ENCODE measurements at places on chromosomes 11 and 22.

- no peak for DNase-seq
Measured at GRCh38 chr11:129795089-129795488, 20.6 kb upstream of the TMEM45B start.

DNA sequence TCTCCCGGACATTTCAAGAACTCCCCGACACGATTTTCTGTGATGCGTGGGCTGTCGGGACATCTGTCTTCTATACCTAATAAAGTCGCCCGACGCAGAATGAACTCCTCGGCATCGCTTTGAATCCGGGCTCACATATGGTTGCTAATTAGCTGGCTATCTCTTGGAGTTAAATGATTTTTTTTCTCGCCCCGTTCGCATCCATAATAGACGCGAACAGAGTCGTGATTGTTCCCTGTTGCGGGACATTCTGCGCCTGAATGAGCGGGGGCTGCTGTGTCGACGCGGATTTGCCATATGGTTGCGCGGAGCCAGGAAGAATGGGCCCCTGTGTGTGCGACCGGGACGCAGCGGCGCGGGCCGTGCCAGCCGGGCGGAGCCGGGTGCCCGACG, 16.4 kb downstream of the CDKN1C start:
- DNase-seq: no peak

- no peak for DNase-seq
Measured at GRCh38 chr22:50482107-50483074, 1.0 kb downstream of the ADM2 start.

GRCh38 chr11:82523141-82523540, 210.5 kb downstream of the FAM181B start:
- no peak for DNase-seq

DNA sequence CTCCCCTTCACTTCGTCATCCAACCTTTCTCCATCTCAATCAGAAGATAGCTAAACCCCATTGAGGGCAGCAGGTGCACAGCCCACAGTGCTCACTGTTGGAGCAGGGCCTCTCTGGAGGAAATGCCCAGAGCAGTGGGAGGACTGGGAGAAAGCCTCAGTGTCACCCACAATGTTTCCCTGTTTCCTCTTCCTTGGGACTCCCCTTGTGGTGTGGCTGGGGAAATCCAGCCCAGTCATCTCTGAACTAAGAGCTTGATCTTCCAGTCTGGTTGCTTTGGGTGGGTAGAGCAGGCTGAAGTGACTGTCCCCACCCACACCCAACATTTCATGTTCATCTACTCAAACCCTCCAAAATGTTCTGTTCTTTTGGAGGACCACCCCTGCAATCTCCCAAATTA, 29.8 kb upstream of the EED start:
- peak; percentile 4 for DNase-seq

DNA sequence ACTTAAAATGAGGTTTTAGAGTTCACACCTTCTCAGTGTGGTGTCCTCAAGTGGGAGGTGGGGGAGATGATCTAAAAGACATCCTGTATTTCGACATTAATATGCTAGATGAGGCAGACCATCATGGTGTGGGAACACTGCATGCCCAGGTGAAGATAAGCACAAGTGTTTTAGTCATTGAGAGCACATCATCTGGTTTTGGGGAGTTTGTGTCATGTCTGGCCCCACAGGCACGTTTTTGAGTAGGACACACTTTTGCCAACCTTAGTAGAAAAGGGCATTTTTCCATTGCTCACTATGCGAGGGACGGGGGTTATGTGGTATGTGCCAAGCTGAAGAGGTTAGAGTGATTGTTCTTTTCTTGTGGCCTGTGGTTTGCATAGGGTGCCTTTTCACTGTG, 189.3 kb downstream of the DBX1 start:
- DNase-seq: no peak

GRCh38 chr11:71305451-71306125, 53.2 kb upstream of the SHANK2 start:
- DNase-seq: no peak

- no peak for DNase-seq
Measured at GRCh38 chr11:132060567-132060966, 690.2 kb downstream of the NTM start.

DNA sequence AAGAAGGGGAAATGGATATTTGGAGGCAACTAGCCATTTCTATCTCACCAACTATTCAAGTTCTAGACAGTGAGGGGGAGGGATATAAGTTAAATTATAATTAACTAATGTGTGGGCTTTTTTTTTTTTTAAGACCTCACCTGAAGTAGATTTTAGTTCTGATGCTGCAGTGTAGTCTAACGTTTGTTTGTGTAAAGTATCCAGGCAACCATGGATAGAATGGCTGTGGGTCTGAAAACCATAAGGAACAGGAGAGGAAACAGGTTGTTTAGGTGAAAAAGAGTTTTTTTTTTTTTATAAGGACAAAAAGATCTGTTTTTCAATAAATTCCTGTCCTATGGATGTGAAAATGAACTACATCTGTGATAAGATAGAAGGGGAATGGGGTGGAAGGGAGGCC, 262.4 kb upstream of the PLET1 start:
- DNase-seq: no peak

DNA sequence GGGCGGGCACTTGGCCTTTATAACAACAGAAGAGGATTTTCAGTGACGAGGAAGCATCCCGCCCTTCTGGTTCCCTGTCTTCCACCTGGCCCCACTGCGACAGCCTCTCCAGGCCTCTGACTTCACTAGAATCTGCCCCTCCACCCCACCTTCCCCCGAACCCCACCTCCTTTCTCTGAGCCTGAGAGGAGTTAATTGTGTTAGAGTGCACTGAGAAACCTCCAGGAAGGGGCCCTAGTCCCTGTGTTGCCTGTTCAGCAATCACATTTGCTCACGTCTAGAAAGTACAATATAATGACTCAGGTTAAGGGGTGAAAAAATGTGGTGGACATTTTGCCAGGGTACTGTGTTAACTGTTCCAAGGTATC, 38.8 kb downstream of the PTPRJ start:
- no peak for DNase-seq
